Stimulated activated CD4-positive, alpha-beta T cell treated with anti-CD3 and anti-CD28 coated beads, Interleukin-2, amount 100 ng/mL, for 4 hours (primary cell): ENCODE measurements at places on chromosomes 7 and 10.

DNA sequence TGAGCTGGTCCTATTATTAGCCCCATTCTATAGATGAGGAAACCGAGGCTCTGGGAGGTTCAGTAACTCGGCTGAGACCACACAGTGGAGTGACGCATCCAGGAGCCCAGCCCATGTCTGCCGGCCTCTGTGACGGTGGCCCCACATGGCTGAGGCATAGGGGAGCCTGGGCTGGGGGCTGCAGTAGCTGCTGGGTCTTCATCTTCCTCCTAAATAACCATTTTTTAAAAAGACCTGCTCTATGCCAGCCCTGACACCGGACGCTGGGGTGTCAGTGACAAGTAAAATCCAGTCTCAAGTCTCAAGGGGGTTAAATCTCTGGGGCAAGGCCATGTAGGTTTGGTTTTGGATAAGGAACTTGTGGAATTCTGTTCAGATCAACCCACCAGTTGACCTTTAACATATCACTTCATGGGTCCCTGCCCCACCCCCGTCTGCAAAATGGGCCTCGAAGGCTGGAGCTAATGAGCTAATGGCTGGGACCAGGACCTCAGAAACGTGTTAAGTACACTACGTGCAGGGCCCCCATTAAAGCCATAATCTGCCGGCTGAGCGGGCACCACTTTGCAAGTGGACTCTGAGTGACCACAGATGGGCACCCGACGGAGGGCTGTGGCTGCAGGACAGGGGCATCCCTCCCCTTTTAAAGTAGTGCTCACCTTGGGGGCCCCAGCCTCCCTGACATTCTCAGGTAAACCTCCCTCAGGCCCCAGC, 136.5 kb upstream of the UNC5B start:
- no peak for DNase-seq

- DNase-seq: no peak
Measured at GRCh38 chr10:123154711-123155505, 706 bp downstream of the BUB3 start.

DNA sequence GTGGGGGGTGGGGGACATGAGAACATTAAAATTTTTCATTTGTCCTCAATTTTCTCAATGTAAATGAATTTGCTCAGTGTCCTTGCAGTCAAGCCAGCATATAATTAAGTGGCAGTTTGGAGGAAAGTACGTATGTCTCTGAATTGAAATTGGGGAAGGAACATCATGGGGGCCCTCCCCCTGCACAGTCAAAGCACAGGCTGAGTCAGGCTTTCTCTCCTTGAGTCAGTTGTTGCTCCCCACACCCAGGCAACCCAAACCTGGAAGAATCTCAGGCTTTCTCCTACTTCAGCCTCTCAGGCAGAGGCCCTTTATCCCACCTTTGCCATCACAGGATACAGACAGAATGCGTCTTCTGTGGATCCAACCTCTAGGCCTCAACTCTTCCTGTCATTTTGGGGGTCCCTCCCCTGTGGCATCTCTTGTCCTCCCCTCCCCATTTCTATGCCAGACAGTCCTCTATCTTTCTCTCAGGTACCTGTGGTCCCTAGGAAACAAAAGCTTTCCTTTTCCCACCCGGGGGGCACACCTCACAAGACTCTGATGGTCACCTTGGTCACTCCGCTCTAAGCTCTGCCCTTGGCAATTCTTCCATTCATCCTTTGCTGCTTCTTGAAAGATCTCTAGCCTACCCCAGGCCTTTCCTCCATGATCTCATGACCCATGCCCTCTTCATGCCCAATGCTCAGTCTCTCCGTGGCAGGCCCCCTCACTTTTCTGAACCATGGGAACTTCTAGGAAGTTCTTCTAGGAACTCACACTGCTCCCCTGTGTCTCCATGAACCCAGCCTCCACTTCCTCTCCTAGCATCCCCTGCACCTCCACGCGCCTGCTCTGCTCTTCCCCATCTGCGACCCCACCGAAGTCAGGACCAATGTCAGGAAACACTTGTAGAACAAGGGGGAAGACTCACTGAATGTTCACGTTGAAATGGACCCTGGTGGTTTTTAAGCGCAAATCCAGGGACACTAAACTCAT, 40.4 kb downstream of the CREB3L2 start:
- DNase-seq: no peak

GRCh38 chr10:121266370-121266769, 331.9 kb downstream of the FGFR2 start:
- no peak for DNase-seq

GRCh38 chr10:92627845-92628480, 35.0 kb downstream of the KIF11 start:
- no peak for DNase-seq

GRCh38 chr10:78543031-78543748, 509.5 kb downstream of the RPS24 start:
- DNase-seq: no peak

DNA sequence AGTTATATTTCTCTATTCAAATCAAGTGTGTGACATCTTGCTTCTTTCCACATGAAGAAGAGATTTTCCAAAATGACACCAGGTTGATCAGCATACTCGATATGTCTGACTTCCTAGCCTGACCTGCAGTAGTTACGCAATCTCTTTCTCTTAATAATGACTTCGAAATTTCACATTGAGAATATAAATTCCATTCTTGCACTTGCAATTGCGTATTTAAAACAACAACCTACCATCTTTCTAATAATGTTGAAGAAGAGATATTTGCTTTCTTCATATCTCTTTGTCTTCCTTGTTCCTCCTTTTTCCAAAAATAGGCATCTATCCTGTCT, 276.3 kb downstream of the CSTF2T start:
- DNase-seq: no peak

DNA sequence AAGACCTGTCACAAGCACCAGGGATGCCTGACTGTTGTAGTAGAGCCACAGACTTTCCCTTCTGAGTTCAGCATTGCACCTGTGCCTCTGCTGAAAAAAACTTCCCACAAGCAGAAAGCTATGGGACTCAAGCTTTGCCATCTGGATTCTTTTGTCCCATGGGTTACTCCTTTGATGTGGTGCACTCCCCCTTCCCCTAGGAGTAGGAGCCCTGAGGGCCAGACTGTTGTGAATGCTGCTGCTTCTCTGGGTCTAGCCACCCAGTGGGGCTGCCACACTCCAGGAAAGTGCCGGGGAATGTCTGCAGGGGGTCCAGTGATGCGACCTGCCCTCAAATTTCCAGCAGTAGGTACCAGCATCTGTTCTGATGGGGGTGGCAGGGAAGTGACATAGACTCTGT, 11.7 kb downstream of the CASP7 start:
- no peak for DNase-seq

DNA sequence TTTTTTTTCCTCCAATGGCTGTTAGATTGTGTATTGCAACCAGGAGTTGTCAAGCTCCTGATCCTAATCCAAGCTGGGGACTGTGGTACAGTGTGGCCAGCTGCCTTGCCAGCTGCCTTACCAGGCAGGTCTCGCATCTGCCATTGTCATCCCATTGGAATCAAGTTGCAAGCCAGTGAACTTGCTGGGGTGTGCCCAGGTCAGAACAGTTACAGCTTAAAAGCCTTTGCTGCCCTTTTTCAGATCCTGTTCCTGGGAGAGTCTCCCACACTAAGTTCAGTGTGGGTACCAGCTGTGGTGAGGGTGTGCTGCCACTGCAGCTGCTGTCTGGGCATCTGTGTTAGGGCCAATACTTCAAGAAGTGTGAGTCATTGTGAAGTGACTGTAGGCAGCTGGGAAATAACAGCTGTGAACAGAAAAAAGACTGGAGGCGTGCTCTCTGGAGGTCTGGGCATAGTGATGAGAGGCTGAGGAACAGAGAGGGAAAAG, 72.8 kb downstream of the CCNY start:
- DNase-seq: peak; percentile 7

DNA sequence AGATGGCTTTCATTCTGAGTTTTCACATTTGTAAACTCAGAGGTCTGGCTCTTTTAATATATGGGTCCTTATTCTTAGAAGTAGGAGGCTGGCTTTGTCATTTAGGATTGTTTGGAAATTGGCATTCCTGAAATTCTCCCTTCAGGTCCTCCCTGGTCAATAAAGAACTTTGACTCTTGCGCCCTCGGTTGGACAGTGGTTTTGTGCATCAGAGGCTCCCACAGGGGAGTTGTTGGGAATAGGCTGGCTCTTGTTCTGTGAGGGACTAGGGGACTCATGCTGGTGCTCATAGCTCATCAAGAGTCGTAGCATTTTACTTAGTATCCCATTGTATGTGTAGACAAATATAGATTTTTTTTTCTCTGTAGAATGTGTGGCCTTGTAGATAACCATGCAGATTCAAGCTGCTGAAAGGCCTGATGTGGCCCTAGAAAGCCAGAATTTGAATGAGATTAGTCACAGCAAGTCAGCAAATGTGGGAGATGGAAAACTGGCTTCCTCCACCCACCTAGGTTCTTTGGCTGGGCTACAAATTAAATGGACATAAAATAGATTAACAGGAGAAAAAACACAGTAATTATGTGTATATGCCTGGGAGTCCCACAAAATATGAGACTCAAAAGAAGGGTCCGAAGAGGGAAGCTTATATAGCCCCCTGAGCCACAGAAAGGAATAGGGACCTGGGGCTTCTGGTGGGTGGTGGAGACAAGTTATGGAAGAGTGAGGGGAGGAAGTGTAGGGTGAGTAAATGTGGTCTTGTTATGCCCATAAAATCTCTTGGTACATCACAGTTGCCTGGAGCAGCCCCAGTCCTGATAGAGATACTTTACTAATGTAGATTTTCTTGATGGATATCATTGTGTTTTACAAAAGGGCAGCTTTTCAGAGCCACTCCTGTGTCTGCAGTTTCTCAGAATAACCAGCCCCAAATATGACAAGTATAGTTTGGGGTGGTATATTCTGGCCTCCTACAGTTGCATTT, 94.6 kb upstream of the BTBD16 start:
- DNase-seq: no peak

DNA sequence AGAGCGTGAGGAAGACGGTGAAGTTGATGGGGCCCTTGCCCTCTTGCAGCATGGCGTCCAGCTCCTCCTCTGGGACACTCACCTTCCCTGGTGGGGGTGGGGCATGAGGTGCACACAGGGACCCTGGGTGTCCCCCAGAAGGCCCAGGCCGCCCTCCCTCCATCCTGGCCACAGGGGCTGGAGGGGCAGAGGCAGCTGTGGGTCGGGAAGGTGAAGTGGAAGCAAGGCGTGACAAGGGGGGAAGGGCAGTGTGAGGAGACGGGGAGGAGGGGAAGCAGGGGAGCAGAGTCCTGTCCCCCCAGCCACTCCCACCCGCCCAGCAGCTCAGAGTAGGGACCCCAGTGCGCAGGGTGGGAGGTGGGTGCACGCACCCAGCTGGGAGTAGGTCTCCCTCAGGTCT, 791 bp downstream of the MYL7 start:
- DNase-seq: no peak

- DNase-seq: no peak
Measured at GRCh38 chr10:46293228-46293627, 6.4 kb downstream of the ANTXRL start.

- DNase-seq: no peak
Measured at GRCh38 chr10:34995925-34996324, 94.2 kb downstream of the CUL2 start.
